Hematopoietic multipotent progenitor cell (in vitro differentiated cells): ENCODE measurements at places on chromosomes 7 and 10.
A peak's percentile ranks its signal among the peaks of the same experiment; 100 is the strongest.

DNA sequence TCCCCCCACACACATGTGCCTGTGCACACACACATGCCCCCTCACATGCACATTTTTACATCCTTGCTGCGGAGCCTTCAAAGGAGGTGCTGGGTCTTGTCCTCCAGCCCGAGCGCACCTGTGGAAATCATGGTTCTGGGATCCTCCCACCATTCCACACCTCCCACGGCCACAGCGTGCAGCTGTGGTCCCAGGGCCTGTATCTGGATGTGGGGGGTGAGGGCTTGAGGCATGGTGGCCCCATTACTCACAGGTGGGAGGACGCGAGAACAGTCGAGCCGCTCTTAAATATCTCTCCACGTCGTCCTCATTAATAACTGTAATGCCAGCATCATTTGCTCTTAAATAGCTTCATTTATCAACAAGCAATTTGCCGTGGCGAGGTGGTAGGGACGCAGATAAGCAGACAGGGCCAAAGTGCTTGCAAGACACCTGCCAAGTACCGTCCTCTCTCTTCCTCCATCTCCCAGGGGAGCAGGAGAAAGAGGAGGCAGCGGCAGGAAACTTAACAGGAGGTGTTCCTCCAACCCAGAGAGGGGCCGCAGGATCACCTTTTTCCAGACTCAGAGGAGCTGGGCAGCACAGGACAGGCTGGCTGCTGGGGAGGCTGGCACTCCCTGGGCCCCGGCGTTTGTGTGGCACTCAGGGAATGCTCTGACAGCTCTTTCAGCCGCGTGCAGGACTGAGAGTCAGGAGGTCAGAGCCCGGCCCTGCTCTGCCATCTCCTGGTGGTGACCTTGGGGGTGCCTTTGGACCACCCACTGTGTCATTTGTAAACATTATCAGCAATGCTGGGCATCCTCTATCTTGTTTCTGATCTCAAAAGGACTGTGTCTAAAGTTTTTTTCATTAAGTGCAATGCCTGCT is 87.4 kb downstream of the CDH23 start:
- DNase-seq: no peak

GRCh38 chr10:30529373-30529998 is 95.5 kb downstream of the MAP3K8 start:
- DNase-seq: peak; percentile 91

DNA sequence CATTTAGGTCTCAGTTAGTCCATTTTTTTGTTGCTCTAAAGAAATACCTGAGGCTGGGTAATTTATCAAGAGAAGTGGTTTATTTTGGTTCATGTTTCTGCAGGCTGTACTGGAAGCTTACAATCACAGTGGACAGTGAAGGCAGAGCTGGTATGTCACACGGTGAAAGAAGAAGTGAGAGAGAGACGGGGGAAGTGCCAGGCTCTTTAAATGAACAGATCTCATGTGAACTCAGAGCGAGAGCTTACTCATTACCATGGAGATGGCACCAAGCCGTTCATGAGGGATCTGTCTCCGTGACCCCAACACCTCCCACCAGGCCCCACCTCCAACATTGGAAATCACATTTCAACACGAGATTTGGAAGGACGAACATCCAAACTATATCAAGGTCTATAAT is 18.9 kb upstream of the PNLIPRP3 start:
- no peak for DNase-seq

- no peak for DNase-seq
Measured at GRCh38 chr7:23136216-23136615, 30.6 kb downstream of the KLHL7 start.

GRCh38 chr7:15279640-15280039 is 282.2 kb downstream of the AGMO start:
- no peak for DNase-seq

GRCh38 chr10:125156196-125156595 is 4.2 kb downstream of the CTBP2 start:
- no peak for DNase-seq

GRCh38 chr10:102540023-102540422 is 36.3 kb downstream of the SUFU start:
- no peak for DNase-seq

GRCh38 chr7:43292384-43292783 is 179.9 kb downstream of the HECW1 start:
- no peak for DNase-seq

GRCh38 chr10:100522945-100523344 is 3.3 kb upstream of the SEC31B start:
- no peak for DNase-seq

DNA sequence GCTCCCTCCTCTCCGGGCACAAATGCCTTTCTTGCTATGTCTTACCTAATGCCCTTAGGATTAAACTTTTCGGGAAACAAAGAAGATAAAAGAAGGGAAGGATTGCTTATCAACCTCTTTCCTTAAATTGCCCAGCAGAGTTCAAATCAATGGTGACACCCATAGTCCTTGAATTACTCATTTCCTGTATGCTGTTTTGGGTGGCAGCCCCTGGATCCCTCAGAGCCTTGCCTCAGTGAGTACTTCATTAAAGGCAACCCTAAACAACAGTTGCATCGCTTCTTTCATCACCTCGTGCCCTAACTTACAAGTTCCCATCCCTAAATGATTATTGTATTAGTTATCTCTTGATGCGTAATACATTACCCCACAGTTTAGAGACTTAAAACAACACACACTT is 31.6 kb upstream of the WAPL start:
- DNase-seq: no peak

DNA sequence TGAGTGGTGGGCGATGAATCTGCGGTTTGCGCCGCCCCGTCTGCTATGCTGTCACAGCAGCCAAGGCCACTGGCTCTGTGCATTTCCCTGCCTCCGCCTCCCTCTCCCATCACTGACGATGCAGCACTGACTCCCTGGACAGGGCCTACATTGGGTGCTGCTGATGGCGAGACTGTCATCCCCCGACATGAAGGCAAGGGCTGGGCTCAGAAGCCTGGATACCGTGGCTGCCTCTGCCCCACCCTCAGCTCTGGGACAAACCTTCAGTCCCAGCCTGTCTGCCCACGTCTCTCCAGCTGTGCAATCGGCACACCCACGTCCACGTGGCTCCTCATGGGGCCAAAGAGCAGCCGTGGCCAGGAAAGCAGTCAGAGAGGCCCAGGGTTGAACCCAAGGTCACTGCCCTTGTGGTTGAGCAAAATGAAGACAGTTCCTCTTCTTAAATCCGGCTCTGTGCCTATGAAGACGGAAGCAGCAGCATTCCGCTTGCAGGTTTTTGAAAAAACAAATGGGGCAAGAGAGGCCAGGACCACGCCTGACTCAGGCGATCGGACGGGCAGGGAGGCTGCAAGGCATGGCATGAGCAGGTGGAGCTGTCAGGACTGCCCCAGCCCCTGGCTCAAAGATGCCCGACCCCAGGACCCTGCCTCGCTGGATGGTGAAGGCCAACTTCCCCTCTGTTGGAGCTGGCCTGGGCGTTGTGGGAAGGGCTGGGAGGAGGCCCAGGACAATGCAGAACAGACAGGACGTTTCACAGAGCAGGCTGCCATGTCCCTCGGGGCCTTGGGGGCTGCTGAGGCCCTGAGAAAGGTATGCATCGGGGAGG is 517.5 kb downstream of the DNAJB6 start:
- DNase-seq: no peak

DNA sequence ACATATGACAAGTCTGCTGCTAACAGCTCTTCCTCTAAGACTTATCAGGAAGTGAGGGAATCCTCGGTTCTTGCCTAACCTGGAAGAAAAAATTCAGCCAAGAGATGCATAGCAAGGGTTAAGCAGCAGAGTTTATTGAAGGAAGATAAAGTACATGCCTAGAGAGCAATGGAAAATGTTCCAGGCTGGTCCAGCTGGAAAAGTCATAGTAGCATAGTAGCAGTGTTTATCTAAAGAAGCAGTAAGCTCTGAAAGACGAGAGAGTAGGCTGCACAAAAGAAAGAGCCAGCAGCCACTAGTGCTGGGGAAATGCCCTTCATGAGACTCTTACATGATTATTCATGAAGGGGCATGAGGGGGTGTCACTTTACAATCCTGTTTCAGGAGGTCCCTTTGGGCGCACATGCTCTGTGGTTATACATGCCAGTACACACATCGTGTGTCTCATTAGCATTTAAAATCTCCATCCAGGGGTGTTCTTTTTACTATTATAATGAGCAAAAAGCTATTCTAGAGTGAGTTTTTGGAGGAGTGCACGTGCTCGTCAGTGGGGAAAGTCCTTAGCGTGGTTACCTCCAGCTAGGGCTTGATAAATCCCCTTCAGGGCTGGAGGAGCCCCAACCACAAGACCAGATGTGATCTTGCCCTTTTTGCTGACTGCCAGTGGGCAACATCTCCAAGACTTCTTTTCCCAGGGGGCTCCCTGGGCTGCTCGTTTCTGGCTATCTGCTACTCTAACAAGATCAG is 716.1 kb downstream of the PARD3 start:
- DNase-seq: no peak

DNA sequence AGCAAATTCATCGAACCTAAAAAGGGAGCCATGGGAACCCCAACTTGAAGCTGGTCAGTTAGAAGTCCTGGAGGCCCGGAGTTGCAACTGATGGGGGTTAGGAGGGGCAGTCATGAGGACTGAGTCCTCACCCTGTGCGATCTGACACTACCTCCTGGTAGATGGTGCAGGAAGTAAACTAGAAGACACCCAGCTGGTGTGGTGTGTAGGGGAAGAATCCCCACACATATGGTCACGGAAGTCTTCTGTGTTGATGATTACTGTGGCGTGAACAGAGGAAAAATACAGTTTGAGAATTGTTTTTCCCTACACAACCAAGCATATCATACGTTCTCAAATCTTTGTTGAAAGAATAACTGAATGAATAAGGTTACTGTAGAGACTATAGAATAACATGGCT is 164.6 kb upstream of the KCTD7 start:
- no peak for DNase-seq

- no peak for DNase-seq
Measured at GRCh38 chr7:95517870-95518269, 32.1 kb downstream of the ASB4 start.

DNA sequence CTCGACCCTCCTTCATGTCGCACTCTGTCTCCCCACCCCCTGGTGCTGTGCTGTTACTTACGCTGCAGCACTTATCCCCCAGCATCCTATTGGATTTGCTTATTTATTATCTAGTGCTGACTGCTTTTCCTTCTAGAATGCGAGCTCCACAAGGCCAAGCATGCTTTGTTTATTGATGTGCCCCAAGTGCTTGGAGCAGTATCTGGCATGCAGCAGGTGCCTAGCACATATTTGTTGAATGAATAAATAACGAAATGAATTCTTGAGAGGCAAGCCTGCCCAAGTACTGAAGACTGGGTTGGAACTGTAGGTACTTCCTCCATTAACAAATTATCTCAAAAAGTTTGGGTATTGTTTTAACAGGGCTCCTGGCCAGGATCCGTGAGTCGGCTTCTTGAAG is 24.8 kb upstream of the ZNF32 start:
- no peak for DNase-seq

DNA sequence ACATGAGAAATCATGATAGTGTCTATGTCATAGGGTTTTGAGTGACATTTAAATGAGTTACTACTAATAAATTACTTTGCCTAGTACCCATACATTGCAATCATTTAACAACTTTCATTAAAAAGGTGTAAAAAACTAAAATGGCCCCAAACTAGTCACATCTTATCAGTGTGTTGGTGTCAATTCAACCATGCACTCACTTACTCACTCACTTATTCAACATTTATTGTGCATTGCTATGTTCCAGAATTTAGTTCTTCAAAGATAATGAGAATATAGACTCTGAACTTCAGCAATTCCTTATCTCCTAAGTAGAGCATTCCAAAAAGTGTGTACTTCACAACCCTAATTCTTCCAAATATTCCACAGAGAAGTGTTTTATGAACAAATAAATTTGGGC is 965.7 kb downstream of the REEP3 start:
- no peak for DNase-seq

- DNase-seq: no peak
Measured at GRCh38 chr7:27650283-27650682, 12.4 kb downstream of the HIBADH start.

GRCh38 chr10:6328699-6329423 is 126.1 kb downstream of the PFKFB3 start:
- DNase-seq: no peak

GRCh38 chr10:6364893-6365292 is 162.2 kb downstream of the PFKFB3 start:
- DNase-seq: no peak

GRCh38 chr7:153397906-153398305 is 638.4 kb downstream of the ACTR3B start:
- no peak for DNase-seq

- no peak for DNase-seq
Measured at GRCh38 chr7:76409537-76409936, at the start of gene SSC4D. SSC4D (minus strand) TSS chr7:76409697; CDS start chr7:76404439, 5,258 bp downstream.

DNA sequence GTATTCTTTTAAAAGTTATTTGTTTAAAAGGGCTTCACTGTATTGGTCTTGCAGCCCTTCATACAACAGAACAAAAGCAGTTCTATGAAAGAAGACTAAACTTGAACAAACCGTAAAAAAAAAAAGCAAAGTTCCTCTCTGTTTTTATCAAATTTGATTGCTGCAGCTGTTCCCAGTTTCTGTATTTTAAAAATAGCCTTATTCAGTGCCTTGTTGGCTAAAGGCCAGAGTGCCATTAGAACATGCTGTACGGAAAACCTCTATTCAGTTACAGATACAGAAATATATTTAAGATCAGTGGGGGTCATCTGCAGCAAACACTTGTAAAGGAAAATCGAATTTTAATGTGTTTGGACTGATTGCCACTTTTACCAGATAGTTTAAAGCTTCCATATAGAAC is 207.8 kb upstream of the ETV1 start:
- no peak for DNase-seq

DNA sequence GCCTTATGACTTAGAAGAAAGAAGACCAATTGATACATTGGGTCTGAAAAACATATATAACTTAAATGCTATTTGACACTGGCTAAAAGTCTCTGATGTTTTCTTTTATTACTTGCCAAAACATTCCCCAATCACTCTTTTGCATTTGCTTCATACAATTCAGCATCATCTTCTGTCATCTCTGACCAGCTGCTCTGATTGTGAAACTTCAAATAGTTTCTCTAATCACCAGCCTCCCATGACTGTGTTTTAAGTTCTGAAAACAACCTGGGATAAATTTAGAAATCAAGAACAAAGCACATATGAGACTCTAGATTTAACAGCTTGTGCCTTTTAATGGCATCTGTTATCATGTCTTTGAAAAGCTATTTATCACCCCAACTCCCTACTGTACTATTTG is 208.4 kb upstream of the KCND2 start:
- DNase-seq: no peak

DNA sequence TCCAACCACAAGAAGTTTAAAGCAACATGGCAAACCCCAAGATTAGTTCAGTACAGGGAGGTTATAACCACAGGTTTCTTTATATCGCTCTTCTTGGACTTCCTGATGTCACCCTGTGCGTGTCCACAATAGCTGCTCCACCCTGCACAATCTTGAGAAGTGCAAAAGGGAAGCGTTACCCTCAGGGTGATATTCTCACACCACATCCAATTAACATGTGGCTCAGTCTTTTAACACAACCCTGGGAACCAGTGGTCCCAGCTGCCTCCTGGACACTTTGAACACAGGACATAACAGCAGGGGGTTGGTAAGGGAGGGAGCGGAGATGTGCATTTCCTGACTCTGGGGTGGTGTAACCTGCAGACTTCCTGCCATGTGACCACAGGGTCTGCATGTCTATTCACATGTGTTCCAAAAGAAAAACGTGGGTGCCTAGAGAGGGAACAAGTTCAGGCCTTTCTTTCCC is 64.6 kb downstream of the GSAP start:
- peak; percentile 77 for DNase-seq
